Stimulated activated CD8-positive, alpha-beta memory T cell treated with anti-CD3 and anti-CD28 coated beads, Interleukin-15, amount 100 ng/mL, for 1 hour (primary cell): ENCODE measurements at places on chromosomes 7 and 10.

DNA sequence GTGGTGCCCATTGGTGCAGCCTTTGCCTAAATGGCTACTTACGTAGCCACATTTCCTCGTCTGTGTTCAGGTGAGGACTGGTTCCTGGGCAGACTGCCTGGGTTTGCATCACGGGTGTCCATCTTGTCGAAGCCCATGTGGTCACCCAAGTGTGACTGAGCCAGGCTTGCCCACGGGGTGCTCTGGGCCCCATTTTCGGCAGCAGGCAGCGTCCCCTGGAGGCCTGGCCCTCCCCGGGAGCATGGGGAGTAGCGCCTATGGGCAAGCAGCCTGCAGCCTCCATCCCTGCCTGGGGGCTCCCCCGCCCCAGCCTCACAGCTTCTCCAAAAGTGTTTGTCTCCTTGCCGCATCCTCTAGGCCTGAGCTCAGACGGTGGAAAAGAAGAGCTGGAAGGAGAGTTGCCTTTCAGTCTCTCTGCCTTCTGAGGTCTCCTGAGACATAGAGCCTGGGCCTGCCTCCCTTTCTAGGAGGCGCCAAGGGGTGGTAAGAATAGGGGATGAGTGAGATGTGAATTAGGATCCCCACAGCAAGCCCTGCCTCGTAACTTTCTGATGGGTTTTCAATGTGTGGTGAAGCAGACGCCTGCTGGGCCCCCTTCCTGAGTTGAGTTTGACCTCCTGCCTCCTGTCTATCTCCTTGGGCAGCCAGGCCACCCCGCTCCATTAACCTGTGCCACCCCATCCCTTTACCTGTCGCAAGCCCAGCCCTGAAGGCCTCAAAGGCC is 42.7 kb downstream of the HTRA1 start:
- no peak for DNase-seq

DNA sequence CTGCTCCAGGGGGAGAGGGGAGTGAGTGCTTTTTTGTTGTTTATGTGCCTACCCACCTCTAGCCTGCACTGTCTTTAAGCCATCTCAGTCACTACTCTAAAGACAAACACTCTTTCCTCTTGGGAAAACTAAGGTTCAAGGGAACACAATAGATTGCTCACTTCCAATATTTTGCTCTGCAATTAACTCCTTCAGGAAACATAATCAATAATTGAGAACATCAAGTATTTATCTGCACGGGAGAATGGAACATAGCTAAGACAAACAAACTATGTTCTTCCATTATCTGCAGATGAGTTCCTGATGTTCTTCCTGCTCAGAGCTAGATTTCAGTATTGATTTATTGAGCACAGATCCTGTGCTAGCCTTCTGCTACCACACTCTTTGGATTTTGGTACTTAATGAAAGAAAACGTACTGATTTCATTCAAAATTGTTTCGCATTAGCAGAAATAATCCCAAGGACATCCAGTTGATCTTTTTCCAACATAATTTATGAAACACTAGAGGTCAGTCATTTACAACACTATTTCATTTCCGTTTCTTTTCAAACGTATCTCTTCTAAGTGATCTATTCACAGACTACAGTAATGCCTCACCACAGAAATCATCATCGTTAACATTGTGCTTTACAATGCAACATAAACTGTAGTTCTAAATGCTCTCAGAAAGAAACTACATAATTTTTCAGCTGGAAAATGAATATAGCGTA is 8.3 kb downstream of the NEBL start:
- DNase-seq = no peak

- no peak for DNase-seq
These were observed 27.1 kb upstream of the TTYH3 start for GRCh38 chr7:2604608-2605174.

DNA sequence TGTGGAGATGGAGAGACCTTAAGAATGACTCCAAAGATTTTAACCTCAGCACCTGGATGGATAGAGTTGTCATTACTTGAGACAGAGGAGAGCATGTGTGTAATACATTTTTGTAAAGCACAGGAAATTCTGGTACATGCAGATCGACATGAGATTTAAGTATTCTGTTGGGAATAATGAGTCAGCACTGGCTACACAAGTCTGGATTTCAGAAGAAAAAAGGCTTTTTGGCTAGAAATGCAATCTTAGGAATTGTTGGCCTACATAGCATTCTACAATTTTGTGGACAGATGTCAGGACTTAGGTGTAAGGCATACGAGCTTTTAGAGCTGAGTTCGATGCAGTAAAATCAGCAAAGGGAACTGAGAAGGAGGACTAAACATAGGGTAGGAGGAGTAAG is 24.1 kb upstream of the ANKRD30A start:
- no peak for DNase-seq

DNA sequence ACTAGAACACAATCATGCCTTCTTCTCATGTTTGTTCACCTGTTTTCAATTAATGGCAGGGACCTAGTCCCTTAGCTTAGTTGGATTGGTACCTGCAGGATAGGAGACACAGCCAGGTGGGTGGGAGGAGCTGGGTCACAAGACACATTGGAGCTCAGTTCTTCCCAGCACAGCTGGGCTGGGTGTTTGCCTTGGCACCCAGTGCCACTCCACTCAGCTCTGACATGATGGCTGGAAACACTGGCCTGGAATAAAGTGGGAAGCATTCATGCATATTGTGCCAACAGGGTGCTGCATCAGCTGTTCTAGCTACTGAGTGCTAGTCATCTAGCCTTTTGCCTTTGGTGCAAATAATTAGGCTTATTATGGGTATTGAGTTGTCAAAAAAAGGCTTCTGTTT is 226.1 kb downstream of the PTEN start:
- DNase-seq = no peak

DNA sequence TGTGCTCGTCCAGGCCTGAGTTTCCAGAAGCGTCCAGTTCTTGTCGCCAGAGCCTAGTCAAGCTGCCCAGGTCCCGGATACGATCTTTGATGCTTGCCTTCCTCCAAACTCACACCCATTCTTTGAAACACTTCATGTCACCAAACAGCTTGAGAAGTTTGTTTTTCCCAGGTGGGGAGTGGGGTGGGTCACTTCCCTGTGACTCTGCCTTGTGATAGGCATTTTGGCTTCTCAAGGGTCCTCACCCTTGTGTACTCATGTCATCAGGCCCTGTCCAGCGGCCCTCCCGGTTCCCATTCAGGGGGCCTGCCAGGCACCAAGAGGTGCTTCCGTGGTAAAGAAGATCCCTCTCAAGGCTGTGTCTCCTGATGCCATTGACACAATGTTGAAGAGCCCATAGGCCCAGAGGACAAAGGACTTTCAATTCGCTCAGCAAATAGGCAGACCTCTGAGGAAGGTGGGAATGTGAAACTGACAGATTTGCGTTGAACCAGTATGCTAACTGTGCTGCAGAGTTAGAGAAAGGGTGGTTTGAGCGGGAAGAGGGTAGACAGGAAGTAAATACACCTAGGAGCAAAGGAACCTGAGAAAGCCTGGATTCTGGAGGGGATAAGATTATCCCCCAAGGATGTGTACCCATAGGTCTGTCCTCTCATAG is 24.7 kb upstream of the SFTPA1 start:
- no peak for DNase-seq

DNA sequence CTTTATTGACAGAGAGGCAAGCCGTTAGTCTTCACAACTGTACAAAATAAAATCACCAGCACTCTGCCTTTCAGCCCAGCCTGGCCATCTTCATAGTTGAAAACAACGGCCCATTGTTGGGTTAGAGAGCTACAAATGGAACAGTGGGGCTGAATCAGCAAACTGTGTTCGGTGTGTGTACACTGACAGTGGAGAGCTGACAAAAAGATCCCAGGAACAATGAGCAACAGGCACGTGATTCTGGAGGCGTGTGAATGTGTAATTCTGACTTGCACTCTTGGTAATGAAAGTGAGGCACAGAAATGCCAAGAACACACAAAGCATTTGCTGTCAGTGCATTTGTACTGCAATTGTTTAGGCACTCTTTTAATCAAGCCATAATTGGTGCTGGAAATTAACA is 303.7 kb downstream of the WDR11 start:
- DNase-seq = no peak

- DNase-seq = no peak
These were observed 212.6 kb downstream of the CHCHD3 start for GRCh38 chr7:132869166-132869861.

- DNase-seq = no peak
These were observed 177.6 kb upstream of the SEMA3A start for GRCh38 chr7:84372155-84372621.

- no peak for DNase-seq
These were observed 15.0 kb upstream of the PDLIM1 start for GRCh38 chr10:95305606-95306317.

DNA sequence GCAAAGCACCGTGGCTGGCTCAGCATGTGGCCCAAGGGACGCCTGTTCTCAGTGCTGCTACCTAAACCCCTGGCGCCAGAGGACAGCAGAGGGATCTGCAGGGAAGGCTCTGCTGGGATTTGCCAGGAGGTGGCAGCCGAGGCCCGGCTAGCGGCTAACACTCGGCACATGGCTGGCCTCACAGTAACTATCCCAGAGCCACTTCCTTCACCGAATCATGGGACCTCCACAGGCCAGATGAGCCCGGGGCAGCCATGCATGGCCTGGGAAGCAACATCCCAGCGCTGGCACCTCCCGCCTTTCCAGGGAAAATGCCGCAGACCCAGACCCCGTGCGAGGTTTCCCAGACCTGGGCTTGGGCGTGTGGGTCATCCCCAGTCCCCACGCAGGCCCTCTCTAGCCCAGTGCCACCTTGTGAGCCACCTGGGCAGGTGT is 36.4 kb downstream of the DPYSL4 start:
- DNase-seq = peak; percentile 14

GRCh38 chr10:112821038-112821437 is 129.0 kb upstream of the TCF7L2 start:
- no peak for DNase-seq

DNA sequence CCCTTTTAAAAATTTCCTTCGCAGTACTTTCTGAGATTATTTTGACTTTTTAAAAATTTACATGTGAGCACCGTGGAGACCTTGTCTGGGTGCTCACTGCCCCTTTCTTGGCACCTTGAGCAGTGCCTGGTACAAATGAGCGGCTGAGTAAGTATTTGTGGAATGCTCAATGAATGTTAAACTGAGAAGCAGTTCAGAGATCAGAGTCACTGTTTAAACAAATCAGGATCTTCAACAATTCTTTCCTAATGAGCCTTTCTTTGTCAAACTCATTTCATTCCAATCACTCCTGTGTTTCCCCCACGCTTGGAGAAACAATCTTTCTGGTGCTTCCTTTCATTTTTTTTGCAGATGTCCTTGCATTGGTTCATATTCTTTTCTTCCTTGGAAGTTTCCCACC is 611.3 kb upstream of the GALNT17 start:
- no peak for DNase-seq

DNA sequence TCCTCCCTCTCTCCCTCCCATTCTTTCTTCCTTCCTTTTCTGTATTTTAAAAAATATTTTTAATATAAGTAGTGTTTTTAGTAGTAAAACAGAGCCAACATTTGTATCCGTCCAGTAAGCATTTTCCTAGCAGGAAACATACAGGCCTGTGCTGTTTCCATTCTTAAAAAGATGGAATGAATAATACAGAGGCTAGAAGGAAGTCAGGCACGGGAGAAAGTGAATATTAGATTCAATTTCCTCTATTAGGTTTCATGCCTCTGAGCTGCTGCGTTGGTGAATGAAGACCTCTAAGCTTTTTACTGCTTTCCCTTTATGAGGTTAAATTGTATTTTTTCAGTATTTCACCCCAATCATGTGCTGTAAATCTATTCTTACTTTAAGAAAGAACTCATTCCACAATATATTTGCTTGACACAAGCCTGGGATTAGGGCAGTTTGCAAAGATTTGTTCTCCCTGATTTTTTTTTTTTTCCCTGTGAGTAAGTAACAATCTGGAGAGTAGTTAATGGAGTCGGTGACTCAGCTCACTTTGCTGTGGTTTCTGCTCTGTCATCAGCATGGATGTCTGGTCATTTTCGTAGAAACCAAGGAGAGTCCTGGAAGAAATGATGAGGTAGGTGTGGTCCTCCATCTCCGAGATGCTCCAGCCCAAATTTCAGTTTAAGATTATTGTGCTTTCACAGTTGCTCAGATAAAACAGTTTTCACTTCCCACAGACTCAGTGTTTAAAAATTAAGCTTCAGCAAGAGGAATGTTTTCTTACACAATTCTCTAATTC is 76.1 kb upstream of the PITRM1 start:
- DNase-seq = no peak

- no peak for DNase-seq
These were observed 53.7 kb upstream of the CD36 start for GRCh38 chr7:80584778-80585177.

- no peak for DNase-seq
These were observed 5.8 kb downstream of the TBRG4 start for GRCh38 chr7:45105588-45106188.

GRCh38 chr7:132226046-132226956 is 350.0 kb downstream of the PLXNA4 start:
- no peak for DNase-seq

DNA sequence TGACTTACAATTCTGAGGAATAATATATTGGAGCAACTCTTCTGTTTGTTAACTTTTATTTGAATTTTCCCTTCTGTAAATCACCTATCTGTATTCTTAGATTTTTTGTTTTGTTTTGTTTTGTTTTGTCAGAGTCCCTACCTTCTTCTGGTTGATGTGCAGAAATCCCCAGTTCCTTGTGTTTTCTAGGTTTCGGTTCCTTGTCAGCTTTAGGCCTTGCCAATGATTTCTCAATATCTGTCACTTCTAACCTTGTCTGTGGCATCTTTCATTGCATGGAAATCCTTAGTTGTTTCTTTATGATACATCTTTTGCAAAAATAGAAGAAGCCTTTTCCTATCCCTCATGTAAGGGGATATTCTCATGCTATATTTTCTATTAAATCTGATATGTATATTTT is 21.7 kb upstream of the ST8SIA6 start:
- DNase-seq = no peak

DNA sequence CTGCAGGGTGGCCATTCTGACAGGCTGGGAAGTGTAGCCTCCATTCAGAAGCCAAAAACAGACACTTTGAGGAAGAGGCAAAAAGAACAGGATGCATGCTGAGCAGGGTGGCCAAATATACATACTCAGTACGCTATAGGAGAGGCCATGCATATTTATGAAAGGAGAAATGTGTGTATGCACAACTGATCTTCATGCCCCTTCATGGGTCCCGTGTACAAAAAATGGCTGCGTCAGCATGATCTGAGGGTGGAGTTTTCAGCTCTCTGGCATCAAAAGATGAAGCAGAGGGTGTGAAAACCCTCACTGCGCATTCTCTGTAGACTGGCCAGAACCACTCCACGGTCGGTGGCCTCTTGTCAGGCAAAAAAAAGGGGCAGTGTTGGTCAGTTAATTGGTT is 35.5 kb upstream of the OIT3 start:
- DNase-seq = no peak

GRCh38 chr7:95527033-95527775 is 41.5 kb downstream of the ASB4 start:
- no peak for DNase-seq

GRCh38 chr7:135938086-135938485 is 39.1 kb downstream of the MTPN start:
- DNase-seq = no peak
